ENCODE measurements at places on chromosomes 11 and 22. TPM values are rescaled to one million over a fixed set of nuclear protein-coding genes. Genes with fewer than 3 reads are reported as not detected.

The MFNG gene
- total RNA-seq = 0.30 TPM

The PNPLA5 gene
- total RNA-seq = not detected

The IL10RA gene
- total RNA-seq = not detected

The SLC5A1 gene
- not detected for total RNA-seq

The TIMP3 gene
- total RNA-seq = 195 TPM

The CENPM gene
- 3.9 TPM for total RNA-seq

The MMP12 gene
- total RNA-seq = 0.17 TPM

The E2F8 gene
- total RNA-seq = 0.13 TPM

The ELF5 gene
- total RNA-seq = not detected

The SLC22A8 gene
- not detected for total RNA-seq

The MAPK8IP2 gene
- total RNA-seq = 0.07 TPM

The CTTN gene
- 320 TPM for total RNA-seq

The IL17REL gene
- not detected for total RNA-seq

The CCDC81 gene
- total RNA-seq = 4.2 TPM

The CHADL gene
- 1.1 TPM for total RNA-seq

The KIF18A gene
- total RNA-seq = 6.8 TPM

The TRPM5 gene
- not detected for total RNA-seq

The NCR3LG1 gene
- total RNA-seq = 8.4 TPM

The RCOR2 gene
- 5.8 TPM for total RNA-seq

The A4GALT gene
- 41.2 TPM for total RNA-seq

The TRIM6 gene
- total RNA-seq = 5.1 TPM

The C22orf23 gene
- 0.26 TPM for total RNA-seq

The MS4A12 gene
- total RNA-seq = not detected

The MAP6 gene
- 2.4 TPM for total RNA-seq

The GNAZ gene
- 3.1 TPM for total RNA-seq

The OR5A1 gene
- not detected for total RNA-seq

The PPARA gene
- 26.7 TPM for total RNA-seq

The GRAP2 gene
- total RNA-seq = not detected

The ARHGAP42 gene
- total RNA-seq = 16.4 TPM

Data from smooth muscle cell of the pulmonary artery (primary cell).